Pons (tissue), 1 donor: ENCODE measurements at places on chromosomes 2 and 18.

DNA sequence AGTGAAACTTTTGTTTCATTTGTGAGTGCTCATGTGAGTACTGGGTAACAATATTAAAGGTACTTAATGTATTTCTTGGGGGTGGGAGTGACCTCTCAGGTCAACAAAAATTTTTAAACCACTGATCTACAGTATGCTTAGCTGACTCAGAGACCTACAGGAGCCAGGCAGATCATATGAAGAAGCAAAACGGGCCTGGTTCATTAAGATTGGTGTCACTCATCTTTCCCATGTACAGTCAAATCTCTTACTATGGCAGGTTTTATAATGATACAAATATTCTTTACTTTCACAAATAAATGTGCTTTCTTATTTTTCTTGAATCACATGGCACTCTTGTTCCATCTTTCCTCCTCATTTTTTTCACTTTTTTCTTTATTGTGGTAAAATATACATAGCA, 7.7 kb upstream of the TMSB10 start:
- no peak for DNase-seq

DNA sequence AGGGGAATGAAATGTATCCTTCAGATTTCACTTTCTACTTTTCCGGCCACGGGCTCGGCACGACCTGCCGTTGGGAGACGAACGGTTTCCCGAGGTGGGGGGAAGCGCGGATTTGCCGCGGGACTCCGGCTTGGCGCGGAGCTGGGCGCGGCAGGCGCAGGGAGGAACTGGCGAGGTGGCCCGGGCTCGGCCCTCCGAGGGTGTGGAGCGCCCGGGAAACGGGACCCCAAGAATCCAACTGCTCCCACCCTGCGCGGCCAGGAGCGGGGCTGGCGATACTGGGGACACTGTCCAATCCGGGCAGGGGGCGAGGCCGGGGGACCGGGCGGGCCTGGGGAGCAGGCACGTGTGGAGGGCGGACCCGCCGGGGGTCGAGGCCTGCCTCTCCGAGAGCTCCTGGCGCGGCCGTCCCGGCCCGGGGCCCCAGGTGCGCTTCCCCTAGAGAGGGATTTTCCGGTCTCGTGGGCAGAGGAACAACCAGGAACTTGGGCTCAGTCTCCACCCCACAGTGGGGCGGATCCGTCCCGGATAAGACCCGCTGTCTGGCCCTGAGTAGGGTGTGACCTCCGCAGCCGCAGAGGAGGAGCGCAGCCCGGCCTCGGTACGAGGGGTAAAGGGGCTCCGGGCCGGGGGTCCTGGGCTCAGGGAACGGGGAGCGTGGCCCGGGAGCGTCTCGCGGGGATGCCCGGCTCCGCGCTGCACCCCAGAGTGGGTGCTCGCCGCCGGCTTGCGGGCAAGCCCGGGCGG, at the start of gene ANXA4:
Gene ANXA4 (plus strand): TSS at position 560 of the 747 bp plus-strand sequence. CDS start 39,432 bp downstream, outside the sequence.
- DNase-seq: no peak

- DNase-seq: no peak
Observed at GRCh38 chr18:23673725-23674124, 11.0 kb upstream of the ANKRD29 start.

GRCh38 chr18:23812546-23813440, 123.5 kb downstream of the LAMA3 start:
- peak; percentile 35 for DNase-seq

- peak; percentile 44 for DNase-seq
Observed at GRCh38 chr2:149561309-149561926, 26.2 kb downstream of the MMADHC start.

- no peak for DNase-seq
Observed at GRCh38 chr2:5007596-5007995, 684.6 kb upstream of the SOX11 start.

- DNase-seq: no peak
Observed at GRCh38 chr2:227834916-227835650, 21.4 kb downstream of the CCL20 start.
